ENCODE measurements at places on chromosomes 5 and 9.

GRCh38 chr5:109365653-109366052, 44.1 kb downstream of the PJA2 start:
- no peak for DNase-seq

DNA sequence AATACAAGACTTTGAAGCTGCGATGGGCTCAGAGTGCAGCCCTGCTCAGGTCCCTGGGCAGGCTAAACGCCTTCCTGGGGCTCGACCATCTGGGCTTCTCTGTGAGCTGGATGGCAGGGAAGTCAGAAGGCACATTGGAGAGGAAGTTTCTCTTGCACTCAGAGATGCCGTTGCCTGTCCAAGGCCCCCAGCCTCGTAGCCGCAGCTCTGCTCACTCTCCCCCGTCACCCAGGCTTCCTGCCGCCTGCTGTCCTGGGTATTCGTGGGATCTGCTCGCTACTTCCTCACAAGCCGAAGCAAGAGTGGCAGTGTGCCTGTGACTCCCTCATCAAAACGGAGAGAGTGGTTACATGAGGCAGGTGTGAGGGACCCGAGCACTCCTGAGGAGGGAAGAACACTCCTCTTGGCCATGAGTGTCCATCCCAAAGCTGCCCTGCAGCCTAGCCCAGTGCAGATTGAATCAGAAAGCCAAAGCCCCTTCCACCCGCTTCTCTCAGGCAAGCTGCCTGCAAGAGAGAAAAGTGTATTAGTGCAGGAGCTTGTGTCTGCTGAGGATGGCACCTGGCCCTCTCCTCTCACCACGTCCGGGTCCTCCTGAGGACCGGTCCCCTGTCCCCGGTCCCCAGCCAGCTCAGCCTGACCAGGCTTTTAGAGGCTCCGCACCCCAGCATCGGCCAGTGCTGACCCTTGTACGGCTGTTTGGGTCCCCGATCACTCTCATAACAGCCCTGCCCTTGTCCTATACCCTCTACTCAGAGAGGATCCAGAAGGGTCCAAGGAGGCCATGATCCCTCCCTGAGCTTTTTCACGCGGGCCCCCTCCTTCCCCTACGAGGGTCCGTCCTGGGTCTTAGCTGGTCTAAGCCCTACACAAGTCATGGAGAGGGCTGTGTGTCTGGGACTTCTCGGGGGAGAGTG, 7.3 kb downstream of the FCN2 start:
- DNase-seq, result no peak

DNA sequence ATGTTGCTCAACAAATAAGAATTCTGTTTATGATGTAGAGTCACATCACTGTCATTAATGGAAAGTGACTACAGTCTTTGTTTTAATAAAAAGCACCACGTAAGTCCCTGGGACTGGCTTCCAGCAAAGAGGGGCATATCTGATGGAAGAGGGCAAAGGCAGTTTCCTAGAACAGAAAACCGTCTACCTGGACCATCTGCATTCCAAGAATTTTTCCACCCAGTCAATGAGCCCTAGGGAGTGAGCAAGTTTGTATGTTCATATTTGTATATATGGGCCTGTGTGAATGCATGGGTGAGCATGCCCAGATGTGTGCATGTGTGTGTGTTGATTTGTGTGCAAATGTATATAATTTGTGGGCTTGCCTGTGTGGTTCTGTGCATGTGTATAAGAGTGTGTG, 156.8 kb upstream of the SEMA6A start:
- no peak for DNase-seq

- DNase-seq, result no peak
These were observed 307.3 kb upstream of the SGCD start for GRCh38 chr5:156019571-156020180.

DNA sequence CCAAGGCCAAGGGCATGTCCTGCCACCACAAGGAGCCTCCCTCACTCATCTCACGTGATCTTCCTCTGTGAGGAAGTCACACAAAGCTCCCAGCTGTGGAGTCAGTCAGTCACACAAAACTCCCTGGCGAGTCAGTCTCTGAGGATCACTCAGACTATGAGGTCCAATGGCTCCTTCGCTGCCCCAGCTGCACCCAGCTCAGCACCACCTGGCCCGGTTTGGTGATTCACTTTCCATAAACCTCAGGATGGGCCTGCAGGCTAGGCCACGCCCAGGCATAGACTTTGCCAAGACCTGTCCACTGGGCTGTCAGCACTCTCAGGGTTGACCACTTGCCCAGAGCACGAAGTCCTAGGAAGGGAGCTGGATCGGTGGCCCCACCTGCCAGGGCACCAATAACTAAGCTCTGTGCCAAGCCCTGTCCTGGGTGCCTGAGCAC, 233.8 kb downstream of the HSPA4 start:
- no peak for DNase-seq

- no peak for DNase-seq
These were observed 44.9 kb upstream of the HCN1 start for GRCh38 chr5:45741110-45741509.

- DNase-seq, result peak; percentile 71
These were observed at the start of gene ERGIC1 for GRCh38 chr5:172833686-172834414. ERGIC1 (plus strand) TSS chr5:172834251; CDS start chr5:172834414, 163 bp downstream.

GRCh38 chr5:72799721-72800120, 16.7 kb upstream of the TNPO1 start:
- no peak for DNase-seq

DNA sequence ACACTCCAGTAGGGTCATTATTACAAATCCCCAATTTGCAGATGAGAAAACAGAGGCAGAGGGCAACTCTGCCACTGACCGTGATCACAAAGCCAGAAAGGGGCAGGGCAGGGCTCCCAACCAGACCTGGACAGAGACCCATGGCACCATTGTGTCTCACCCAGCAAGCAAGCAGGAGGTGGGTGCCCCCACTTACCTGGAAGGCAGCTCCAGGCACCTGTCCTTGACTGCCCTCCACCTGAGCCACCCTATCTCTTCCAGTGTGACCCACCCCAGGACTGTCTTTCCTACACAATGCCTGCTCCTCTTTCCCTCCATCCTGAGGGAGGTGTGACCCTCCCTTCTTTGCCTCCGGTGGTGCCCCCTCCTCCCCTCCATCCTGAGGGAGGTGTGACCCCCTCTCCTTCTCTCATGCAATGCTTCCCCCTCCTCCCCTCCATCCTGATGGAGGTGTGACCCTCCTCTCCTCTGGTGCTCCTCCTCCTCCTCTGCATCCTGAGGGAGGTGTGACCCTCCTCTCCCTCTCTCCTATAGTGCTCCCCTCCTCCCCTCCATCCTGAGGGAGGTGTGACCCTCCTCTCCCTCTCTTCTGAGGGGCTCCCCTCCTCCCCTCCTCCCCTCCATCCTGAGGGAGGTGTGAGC, 198.0 kb downstream of the MED10 start:
- DNase-seq, result no peak

DNA sequence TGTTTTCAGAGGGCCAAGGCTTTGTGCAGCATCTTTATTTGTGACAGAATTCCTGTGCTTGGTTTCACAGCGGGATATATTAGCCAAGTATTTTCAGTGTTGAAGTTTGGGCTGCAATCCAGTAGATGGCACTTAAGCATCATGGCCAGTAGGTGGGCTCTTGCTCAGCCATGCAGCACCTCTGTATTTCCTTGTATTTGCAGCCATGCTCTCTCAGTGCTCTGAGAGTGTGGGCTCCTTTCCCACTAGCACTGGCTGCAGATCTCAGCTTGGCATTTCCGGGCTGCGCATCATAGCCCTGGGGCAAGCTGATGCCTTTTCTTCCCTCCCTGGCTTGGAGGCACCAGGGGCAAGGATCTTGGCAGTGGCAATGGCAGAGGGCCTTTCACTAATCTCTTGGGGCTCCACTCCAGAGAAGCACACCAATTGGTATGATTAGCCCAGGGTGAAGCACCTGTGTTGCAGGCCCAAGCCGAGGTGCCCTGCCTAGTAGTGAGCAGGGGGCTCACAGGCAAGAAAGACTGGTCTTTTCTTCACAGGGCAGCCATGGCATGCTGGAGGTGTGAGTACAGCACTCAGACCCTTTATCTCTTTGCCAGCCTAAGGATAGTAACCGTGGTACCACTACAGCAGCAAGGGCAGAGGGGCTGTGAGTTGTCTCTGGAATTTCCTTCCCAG, 48.3 kb downstream of the SLCO6A1 start:
- no peak for DNase-seq

DNA sequence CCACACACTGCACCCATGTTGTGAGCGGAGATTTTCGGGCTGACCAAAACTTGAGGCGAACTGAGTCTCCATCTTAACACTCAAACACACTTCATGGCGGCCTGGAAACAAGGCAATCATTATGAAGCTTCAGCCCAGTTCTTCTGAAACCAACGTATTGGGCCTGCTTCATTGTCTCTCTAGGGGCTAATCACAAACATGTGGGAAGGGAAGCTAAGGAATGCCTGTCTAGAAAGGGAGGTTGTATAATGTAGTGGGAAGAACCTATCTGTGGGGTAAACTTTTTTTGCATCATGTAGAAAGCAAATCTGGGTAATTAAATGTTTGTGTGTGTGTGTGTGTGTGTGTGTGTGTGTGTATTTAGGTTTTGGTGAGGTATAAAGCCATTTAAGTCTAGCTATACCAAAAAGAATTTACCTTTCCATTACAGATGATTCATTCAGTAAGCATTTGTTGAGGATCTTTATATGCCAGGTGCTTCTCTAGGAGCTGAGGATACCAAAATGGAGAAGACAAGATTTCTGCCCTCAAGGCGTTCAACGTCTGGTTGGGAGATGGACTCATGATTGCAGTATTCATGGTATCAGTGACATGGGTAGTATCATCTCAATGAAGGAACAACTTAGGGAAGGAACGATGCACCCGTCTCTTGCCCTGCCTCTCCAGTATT, 29.4 kb downstream of the SLC1A3 start:
- no peak for DNase-seq

GRCh38 chr9:15416880-15417279, 5.8 kb upstream of the SNAPC3 start:
- DNase-seq, result no peak

- DNase-seq, result no peak
These were observed 58.7 kb downstream of the SLC46A2 start for GRCh38 chr9:112831969-112832368.

DNA sequence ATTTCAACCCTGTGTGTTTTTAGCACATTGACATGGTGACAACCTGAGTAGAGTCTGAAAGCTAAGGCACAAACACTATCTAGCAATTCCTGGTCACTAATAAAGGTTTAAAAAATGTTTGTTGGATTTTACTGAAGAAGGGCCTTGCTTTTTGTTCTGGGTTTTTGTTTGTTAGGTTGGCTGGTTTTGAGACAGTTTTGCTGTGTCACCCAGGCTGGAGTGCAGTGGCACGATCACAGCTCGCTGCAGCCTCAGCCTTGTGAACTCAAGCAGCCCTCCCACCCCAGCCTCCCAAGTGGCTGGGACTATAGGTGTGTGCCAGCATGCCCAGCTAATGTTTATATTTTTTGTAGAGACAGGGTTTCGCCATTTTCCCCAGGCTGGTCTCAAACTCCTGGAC, 39.0 kb downstream of the PRKACG start:
- DNase-seq, result no peak

DNA sequence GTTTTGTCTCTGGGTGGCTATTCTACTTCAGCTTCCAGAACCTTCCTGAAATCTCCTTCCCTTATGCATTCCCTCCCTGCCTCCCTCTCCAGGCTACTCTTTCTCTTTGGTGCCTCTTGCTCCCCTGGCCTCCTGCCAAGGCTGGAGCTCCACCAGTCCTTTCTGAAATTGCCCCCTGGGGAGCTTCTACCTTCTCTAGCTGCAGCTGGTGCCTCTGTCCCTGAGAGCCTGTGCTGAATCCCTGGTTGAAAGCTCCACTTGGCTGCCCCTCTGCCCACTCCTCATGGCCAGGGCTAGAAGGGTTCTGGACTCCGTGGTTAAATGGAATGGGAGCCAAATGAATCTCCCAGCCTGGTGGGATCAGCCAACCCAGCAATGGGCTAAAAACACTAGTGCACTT, 80.1 kb downstream of the COL15A1 start:
- DNase-seq, result no peak

DNA sequence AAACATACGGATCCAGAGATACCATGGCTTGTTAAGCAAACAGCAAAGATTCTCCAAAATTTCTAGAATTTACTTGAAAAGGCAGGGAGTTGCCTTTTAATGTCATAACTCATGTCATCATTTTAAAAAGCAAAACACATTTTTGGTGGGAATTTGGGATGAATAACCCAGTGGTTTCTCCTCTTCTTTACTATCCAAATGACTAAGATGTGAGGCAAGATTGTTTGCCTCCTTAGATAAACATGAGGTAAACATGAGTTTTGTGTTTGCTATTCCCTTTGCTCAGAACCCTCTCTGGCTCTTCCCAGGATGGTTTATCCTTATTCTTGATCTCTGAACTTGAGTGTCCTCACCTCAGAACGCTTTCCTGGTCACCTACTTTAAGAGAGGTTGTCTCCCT, 267.0 kb downstream of the EBF1 start:
- DNase-seq, result no peak

DNA sequence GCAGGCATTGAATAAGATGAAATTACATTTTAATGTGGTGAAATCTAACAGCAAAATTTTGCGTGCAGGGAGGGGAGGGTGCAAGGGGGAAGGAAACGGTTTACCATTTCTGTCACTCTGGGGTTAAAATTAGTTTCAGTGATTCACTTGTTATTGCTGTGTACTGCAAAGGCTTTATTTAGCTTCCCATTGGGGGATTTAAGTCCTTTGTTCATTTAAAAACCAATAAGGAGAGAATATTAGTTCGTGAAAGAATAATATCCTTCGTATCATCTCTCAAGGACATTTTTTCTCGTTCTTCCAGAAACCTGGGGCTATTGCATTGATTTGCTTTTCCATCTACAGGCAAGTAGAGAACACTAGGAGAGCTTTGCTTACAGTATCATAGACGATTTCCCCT, 667.8 kb upstream of the RGMB start:
- no peak for DNase-seq

- no peak for DNase-seq
These were observed 111.1 kb upstream of the EQTN start for GRCh38 chr9:27408001-27408400.

GRCh38 chr9:92954049-92954861, 6.9 kb downstream of the FGD3 start:
- peak; percentile 48 for DNase-seq

- no peak for DNase-seq
These were observed 12.6 kb downstream of the SIL1 start for GRCh38 chr5:139185589-139185988.

GRCh38 chr9:86604741-86605140, 250.5 kb upstream of the TUT7 start:
- no peak for DNase-seq

DNA sequence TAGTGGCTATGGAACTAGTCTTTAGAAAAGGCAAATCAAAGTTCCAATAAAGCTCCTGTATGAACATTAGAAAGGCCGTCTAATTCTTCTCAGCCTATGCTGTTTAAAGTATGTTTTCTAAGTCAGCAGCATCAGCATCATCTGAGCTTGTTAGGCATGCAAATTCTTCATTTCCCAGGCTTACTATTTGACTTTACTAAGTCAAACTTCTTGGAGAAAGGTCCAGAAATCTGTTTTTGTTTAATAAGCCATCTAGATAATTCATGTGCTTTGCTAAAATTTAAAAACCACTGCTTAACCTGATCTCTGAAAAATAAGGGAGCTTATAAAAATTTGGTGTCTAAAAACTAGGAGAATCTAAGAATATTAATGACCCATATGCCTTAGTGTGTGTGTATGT, 200.2 kb upstream of the SGCD start:
- DNase-seq, result no peak

Data from prostate gland (tissue), 2 donors.